ENCODE measurements at places on chromosomes 12 and 14.
A peak's percentile ranks its signal among the peaks of the same experiment; 100 is the strongest.

- no peak for DNase-seq
Observed at GRCh38 chr14:93953739-93954515, 22.4 kb downstream of the ASB2 start.

DNA sequence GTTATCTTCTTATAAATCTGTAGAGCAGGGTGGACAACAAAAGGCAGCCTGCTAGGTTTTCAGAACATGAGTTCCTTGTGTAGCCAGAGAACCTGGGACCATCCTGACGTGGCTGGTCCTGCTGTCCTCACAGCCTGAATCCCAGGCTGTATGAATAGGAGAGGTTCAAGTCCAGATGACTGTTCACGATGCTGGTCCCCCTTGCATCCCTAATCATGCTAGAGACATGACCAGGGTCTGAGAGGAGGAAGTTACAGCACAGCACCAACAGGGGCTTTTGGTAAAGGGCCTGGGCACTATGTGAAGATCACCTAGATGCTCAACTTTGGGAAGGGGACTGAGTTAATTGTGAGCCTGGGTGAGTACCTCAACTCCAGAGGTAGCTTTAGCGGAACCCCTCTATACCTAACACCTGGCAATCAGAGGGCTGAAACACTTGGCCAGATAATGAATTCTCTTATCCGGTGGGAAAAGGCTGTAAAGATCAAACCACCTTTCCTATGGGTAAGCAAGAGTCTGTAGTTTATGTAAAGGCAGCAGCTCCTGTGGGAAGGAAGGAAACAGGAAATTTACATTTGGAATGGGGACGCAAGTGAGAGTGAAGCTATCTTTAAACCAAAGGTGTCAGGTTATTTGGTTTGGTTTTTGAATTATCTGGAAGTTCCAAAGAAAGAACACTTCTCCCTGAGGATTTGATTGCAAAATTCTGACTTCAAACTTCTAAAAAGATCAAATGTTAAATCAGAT is 112.8 kb downstream of the DAD1 start:
- DNase-seq: no peak

DNA sequence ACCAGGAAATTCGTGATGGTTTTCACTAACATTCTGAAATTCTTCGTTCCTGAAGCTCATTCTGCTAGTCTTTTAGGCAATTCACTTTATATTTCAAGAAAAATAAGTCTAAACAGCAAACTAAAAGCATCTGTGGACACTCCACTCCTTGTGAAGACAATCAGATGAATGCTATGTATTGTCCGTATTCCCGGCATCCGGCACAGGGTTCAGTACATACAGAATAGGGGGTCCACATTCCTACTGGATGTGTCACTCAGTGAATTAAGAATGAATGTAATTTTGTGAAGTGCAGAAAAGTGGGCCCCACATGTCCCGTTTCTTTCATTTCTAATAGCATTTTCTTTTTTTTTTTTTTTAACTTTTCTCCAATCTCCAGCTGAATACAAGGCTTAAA is 241.3 kb downstream of the GRIN2B start:
- no peak for DNase-seq

- DNase-seq: peak; percentile 19
Observed at GRCh38 chr14:54329082-54329695, 67.6 kb upstream of the CDKN3 start.

GRCh38 chr14:72638021-72638420 is 255.9 kb downstream of the DPF3 start:
- DNase-seq: peak; percentile 55

DNA sequence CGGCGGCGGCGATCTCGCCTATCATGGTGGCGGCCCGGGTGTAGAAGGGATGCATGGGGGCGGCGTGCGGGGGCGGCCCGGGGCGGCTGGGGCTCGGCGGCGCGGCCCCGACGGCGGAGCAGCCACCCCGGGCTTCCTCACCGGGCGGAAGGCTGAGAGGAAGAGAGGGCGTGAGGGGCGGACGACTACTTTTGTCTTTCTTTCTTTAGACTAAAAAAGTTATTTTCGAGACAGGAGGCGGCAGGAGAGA is 240 bp downstream of the BTG1 start:
- DNase-seq: no peak

DNA sequence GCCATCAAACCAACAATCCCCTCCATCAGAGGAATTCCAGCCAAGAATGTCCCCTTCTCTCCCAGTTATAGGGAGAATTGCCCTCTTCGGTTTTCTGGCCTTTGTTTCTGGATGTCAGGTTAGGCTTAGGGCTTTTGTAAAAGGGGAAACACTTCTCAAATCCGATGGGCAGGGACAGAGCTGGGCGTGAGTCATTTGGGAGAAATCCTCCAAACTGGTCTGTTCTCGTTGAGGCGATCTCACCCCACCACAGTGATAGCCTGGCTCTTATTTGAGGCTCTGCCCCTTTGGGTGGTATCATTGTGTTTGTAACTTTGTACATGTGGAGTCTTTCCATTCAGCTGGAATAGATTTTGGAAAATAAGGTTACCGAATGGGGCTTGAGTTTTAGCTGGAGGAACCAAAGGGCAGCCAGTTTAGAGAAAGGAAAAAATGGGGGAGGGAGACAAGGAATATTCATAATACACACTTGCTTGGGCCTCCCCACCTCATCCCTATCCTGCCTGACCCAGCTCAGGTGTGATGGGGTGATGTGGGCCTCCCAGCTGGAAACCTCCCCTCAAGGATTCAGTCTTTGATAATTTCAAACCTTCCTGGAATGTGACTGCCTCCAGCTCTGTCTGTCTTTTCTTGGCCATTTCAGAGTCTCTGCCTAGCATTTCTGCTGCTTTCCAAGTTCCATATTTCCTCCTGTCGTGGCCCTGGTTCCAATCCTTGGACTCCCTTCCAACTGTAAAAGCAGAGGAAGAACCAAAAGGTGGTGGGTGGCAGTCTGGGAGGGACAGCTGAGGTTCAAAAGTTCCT is 7.5 kb downstream of the HOXC4 start:
- DNase-seq: no peak

DNA sequence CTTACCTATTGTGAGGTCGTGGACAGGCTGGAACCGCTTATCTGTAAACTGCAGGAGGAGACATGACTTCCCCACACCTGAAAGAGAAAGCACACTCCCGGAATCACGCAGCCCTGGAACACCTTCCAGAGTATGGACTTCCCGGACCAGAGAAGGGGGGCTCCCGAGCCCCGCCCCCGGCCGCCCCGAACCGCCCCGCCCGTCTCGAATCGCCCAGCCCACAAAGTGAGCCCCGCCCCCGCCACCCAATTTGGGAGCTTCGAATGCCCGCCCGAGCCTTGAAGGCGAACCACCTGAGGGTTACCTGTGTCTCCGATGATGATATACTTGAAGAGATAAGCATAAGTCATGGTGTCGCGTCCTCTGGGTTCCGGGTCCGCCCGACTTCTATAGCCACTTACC is 235 bp downstream of the RAB2B start:
- peak; percentile 75 for DNase-seq

DNA sequence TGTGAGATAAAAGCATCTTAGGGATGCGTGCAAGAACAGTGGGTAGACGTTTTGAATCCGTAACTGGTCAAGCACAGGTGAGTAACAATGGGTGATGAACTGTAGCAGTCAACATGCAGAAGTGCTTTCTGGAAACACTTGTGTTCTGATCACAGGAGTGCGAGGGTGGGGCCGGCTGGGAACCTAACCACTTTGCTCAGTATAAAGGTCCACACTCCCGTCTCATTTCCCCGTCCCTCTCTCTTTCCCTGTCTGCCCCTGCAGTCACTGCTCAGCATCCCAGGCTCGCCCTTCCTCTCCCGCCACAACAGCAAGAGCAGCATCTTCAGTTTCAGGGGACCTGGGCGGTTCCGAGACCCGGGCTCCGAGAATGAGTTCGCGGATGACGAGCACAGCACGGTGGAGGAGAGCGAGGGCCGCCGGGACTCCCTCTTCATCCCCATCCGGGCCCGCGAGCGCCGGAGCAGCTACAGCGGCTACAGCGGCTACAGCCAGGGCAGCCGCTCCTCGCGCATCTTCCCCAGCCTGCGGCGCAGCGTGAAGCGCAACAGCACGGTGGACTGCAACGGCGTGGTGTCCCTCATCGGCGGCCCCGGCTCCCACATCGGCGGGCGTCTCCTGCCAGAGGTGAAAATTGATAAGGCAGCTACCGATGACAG is 127.1 kb downstream of the FIGNL2 start:
- peak; percentile 7 for DNase-seq

DNA sequence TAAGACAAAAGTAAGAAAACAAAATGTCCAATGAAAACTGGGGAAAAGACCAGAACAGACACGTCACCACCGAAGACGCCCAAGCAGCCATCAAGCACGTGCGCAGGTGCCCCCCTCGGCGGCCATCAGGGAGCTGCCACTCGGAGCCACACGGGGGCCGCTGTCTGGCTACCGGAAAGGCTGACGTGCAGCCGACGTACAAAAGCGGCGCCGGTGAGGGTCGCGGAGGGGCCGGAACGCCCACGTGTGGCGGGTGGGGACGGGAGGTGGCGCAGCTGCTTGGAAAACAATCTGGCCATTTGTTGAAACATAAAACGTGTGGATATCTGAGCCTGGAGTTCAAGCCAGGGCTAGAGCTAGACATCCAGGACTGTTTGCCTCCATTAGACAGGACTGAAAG is 60.7 kb downstream of the GALNT9 start:
- DNase-seq: no peak

- DNase-seq: peak; percentile 80
Observed at GRCh38 chr14:101721951-101722661, 39.4 kb upstream of the PPP2R5C start.

- DNase-seq: no peak
Observed at GRCh38 chr12:3269594-3269993, 192.4 kb downstream of the TSPAN9 start.

DNA sequence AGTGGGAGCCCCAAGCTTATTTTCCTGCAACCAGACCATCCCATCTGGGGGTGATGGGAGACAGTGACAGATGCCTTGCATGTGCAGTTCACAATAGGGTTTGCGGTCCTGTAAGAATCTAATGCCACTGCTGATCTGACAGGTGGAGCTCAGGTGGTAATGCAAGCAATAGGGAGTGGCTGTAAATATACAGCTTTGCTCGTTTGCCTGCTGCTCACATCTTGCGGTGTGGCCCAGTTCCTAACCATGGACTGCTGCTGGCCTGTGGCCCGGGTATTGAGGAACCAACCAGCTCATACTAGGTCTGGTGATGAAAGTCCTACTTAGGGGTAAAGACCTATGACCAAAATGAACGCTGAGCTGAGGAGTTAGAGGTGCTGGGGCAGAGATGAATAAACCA is 36.1 kb upstream of the CCDC88C start:
- DNase-seq: no peak

DNA sequence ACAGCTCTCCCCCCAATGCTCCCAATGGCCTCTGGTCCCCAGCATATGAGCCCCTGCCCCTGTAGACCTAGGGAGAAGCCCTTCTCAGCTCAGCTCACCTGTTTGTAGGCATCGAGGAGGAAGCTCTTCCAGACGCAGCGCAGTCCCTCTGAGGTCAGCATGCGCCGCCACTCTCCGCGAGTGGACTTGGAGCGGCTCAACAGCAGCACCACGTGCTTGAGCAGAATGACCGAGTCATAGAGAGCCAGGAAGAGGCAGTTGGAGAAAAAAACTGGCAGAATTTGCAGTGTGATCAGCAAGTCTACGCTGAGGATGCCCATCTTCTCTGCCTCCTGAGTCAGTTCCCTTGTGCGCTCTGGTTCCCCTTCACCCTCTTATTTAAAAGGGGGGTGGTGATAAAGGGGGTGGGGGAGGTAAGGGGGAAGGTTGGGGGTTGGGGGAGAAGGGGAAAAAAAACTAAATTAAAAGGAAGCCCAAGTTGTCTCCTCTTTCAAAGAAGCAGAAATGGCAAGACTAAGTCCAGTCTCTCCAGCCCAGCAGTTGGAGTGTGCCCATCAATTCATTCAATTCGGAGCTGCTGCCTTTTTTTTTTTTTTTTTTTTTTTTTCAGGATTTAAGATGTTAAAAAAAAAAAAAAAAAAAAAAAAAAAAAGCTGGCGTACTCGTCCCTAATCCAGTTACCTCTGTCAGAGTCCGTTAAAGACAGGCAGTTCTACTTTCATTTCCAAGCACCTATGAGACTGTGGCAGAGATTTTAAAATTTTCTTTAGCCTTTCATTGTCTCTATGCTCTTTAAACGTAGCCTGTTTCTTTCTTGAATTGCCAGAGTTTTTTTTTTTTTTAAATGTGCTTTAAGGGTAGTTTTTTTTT is at the start of gene DIO2:
TSS of gene DIO2 (minus strand) at position 352 of the 870 bp plus-strand sequence. CDS start at position 320, 32 bp downstream.
- DNase-seq: no peak

- DNase-seq: no peak
Observed at GRCh38 chr12:48789858-48790326, 1.0 kb upstream of the ADCY6 start.

DNA sequence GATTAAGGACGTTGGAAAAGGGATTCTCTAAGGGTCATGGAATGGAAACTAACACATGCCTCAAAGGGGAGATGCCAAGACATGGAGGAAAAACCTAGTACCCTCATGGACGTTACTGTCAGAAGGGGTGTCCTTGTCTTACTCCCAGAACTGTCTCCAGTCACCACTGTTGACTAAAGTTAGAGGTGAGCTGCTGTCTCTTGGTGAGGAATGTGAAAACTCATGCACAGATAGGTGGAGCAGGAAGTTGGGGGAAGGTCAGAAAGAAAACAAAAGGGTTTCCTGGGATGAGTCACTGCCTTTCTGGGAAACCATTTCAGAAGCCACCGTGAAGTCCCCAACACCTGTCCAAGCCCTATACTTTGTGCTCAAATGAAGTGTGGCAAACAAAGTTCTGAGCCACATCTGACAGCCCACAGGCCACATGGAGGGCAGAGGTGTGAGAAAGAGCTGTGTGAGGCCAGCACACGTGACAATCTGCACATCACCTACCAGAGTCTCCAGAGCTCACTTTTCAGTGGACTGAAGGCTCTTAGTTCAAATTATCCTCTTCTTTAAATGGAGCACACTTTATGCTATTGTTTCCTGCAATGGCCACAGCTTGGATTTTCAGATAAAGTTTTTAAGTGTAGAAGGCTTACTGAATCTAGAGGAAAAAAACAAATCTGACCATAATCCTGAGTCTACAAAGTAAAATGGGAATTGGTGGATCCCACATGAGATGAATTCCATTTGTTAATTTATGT is 92.9 kb upstream of the EGLN3 start:
- DNase-seq: no peak

DNA sequence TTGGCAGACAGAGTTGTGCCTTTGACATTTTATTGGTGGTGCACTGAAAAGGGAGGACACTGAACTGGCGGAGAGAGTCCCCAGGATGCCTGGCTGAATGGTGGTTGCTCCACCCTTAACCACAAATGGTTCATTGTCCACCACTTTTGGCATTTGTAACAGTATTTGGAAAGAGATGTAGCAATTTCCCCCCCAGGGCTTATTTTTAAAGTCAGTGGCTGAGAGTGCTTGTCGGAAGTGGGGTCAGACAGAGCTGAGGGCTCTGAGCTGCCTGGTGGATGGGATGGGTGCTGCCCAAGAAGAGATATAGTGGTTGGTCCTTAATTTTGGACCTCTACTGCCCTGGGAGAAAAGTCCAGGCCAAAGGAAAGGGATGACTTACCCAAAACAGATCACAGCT is 31.5 kb upstream of the FGF6 start:
- DNase-seq: peak; percentile 16

DNA sequence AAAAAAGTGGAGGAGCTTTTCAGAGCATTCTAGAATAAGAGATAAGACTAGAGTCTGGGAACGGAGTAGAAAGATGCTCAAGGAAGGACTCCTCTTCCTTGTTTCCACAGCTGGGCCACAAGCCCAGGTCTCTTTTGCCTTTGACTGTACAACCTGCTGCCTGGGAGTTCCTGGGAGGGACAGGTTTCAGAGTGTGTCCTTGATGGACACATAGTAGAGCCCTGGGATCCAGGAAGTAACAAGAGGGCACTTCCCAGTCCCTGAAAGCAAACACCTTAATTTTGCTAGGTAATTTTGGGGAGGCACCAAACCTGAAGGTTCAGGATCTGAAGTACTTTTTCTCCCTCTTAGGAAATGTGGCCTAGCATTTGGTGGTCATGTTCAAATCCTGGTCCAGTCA is 44.4 kb downstream of the CHST11 start:
- DNase-seq: no peak

Measured in inflammatory macrophage treated with lipopolysaccharide for 1 hour (primary cell).